ENCODE measurements at places on chromosomes 16 and 17.
A peak's percentile ranks its signal among the peaks of the same experiment; 100 is the strongest.

DNA sequence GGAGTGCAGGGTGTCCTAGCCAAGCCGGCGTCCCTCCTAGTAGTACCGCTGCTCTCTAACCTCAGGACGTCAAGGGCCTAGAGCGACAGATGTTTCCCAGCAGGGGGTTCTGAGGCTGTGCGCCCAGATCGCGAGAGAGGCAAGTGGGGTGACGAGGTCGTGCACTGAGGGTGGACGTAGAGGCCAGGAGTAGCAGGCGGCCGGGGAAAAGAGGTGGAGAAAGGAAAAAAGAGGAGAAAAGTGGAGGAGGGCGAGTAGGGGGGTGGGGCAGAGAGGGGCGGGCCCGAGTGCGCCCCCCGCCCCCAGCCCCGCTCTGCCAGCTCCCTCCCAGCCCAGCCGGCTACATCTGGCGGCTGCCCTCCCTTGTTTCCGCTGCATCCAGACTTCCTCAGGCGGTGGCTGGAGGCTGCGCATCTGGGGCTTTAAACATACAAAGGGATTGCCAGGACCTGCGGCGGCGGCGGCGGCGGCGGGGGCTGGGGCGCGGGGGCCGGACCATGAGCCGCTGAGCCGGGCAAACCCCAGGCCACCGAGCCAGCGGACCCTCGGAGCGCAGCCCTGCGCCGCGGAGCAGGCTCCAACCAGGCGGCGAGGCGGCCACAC lies at the start of gene MMP2:
Gene MMP2, plus strand, starts transcription at position 372 of the 603 bp plus-strand sequence. CDS start 282 bp downstream, outside the sequence.
- DNase-seq = no peak

GRCh38 chr17:57541472-57542394 lies 203.4 kb downstream of the CCDC182 start:
- no peak for DNase-seq

- peak; percentile 46 for DNase-seq
Measured at GRCh38 chr17:42720996-42721583, 23.8 kb downstream of the EZH1 start.

DNA sequence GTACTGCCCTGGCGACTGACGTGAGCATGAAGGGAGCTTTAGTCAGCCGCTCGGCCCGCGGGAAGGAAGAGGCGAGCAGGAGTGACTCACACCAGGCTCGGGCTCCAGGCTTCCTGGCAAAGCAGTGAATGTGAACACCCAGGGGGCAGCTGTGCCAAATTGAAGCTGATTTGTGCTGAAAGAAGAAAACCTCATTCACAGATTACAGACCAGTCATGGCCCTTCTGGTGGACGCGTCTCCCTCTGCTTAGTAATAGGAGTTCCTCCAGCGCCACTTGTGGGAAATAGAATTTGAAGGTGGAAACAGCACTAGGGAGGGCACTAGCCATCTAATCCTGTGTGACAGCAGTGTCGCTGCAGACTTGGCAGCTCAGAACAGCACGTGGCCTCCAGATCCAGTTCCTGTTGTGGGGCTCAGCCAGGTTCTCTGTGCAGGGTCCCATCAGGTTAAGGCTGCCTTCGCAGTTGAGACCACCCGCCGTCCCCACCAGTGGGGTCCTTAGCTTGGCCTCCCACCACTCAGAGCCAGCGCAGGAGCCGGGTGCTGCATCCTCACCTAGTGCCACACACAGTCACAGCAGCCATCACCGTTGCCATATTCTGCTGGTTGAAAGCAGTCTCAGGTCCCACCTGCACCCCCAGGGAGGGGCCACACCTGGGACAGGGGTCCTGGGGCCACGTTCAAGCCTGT lies 164.5 kb upstream of the CHMP6 start:
- peak; percentile 39 for DNase-seq

- no peak for DNase-seq
Measured at GRCh38 chr17:66511135-66511534, 208.7 kb downstream of the PRKCA start.

DNA sequence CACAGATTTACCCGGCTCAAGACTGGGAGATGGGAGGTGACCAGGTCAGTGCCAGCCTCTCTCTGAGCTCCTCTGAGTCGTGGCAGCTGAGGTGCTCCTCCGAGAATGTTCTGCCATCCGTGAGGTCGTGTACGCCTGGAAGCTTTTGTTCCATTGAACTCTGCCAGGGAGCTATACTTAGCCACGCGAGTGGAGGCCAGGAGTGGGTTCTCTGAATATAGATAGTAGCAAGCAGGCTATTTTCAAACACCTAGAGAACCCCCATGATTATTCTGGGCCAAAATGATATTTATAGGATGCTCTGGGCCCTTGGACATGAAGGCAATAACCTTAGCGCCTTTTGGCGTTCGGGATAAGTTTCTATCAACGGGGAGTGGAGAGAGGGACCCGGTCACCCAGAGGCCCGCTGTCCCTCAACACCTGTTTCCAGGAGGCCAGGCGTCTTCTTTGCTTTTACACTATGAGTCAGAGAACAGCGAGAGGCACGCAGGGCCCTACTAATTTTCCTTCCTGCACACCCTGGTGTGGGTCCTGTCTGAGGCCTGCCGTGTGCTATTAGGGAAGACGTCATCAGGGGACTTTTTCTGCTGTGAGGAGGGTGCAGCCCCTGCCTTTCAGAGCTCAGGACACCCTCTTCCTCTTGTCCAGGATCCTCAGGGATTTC lies 11.0 kb upstream of the MVD start:
- DNase-seq = no peak

- no peak for DNase-seq
Measured at GRCh38 chr16:88839745-88840599, 16.8 kb downstream of the GALNS start.

DNA sequence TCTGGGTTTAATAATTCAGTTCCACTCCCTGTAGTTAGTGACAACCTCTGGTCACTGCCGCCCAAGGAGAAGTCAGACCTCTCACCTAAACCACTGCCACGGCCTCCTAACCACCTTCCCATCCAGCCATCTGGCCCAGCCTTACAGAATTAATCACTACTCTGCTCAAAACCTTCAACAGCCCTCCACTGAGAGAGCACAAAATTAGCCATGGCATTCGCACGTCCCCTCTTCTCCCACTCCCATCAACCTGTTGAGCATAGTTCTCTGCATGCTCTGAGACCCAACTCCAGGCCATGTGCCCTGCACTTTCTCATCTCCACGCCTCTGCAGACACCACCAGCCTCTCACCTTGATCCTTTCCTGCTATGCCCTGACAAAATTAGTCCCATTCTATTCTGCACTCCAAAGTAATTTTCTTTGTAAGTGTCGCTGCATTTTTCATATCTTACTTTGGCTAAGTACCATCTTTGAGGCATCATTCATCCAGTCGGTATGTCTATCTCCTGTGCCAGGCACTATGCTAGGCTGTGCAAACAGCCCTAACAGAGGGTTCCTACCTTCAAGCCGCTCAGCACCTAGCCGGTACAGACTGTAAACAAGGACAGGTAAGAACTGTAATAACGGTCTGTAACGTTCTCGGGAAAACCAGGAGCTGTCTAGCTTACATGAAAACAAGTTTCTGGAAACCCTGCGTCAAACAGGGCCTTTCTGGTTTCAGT lies 963 bp downstream of the COPRS start:
- no peak for DNase-seq

- peak; percentile 4 for DNase-seq
Measured at GRCh38 chr17:50647187-50647586, 12.5 kb downstream of the ABCC3 start.

GRCh38 chr17:7580604-7581575 lies 1.5 kb downstream of the CD68 start:
- DNase-seq = no peak

GRCh38 chr17:9814337-9814945 lies 7.4 kb downstream of the GSG1L2 start:
- DNase-seq = no peak

DNA sequence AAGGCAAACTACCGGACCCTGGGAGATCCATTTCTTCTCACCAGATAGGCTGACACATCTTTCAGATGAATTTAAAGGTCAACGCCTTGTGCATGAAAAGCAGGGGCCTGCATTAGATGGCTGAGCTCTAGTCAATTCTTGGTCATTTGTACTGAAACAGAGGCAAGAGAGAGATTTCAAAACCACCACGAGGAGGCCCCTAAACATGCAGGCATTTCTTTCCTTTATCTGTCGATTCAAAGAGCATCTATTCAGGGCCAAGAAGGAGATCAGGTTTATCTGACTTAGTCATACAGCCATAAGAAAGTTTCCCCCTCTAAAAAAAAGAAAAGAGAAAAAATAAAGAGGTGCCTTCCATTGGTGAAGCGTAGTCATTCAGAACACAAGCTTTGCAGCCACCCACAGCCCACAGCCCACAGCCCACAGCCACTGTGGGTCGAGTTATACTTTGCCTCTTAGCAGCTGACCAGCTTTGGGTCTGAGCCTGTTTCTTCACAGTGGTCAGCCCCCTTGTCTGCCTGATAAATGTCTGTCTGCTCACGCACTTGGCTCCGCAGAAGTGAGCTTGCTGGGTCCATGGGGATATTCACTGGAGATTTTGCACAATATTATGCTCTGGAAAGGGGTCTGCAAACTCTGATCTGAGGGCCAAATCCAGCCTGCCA lies 207.5 kb downstream of the CDH13 start:
- DNase-seq = no peak

DNA sequence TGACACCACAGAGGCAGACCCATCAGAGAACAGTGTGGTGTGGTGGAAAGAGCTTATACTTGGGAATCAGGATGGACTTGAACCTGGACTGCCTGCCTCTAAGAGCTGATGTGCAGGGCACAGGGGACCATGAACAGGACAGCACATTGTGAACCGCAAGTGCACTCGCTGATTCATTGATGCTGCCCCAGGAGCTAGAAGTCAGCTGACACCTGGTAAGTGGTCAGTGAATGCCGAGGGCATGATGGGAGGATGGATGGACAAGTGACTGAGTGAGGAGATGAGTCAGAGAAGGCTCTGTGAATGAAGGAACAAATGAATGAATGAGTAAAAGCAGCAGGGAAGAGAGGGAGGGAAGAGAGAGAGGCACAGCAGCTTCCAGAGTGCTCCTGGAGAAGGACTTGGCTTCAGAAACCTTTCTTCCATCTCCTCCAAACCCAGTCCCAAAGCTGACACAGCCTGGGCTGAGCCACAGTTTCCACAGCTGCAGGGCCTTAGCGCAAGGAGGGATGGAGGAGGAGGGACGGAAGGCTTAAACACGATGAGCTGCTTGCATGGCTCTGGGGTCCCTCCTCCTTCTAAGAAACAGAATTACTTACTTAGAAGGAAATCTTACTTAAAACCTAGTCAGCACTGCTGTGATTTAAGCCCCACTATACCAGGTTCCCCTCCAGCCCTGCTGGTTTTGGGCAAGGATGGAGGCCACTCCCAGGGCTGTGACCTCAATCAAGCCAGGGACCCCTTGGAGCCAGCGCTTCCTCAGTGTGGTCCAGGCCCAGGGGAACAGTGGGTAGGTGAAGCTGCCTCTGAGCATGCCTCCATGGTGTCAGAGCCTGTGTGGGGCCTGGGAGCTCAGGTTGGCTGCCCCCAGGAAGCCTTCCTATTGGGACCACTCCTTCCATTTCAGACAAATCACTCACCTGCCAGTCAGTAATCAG lies 184.6 kb downstream of the TMEM132E start:
- DNase-seq = no peak

DNA sequence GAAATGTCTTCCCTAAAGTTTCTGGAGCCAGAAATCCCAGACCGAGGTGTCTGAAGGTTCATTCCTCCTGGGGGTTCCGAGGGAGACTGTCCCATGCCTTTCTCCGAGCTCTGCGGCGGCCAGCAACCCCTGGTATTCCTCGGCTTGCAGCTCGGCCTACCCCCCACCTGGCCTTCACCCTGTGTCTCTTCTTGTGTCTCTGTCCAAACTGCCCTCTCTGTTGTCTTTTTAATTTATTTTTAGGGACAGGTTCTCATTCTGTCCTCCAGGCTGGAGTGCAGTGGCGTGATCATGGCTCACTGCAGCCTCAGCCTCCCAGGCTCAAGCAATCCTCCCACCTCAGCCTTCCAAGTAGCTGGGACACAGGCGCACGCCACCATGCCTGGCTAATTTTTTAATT lies 211.7 kb downstream of the SEC14L1 start:
- no peak for DNase-seq

All from activated naive CD4-positive, alpha-beta T cell treated with anti-CD3 and anti-CD28 coated beads, Interleukin-2, amount 10 ng/mL, durations not matched to agents 7 days and 5 days (primary cell).